ENCODE measurements at places on chromosomes 1 and 21. TPM values are rescaled to one million over a fixed set of nuclear protein-coding genes. Genes with fewer than 3 reads are reported as not detected.

GRCh38 chr1:233735331-233735730 is 121.4 kb downstream of the KCNK1 start:
- no peak for DNase-seq

CACYBP gene
- 154 TPM for total RNA-seq

GPR25 gene
- not detected for total RNA-seq

ACTN2 gene
- total RNA-seq, result not detected

- DNase-seq, result no peak
Measured at GRCh38 chr1:160090760-160091159, 7.7 kb downstream of the IGSF8 start.

SAMD11 gene
- 2.2 TPM for total RNA-seq

CLK2 gene
- total RNA-seq, result 43.9 TPM

FCRL6 gene
- not detected for total RNA-seq

GNAT2 gene
- total RNA-seq, result 0.52 TPM

SLC9C2 gene
- not detected for total RNA-seq

YOD1 gene
- total RNA-seq, result 12.5 TPM

TRIM67 gene
- total RNA-seq, result not detected

- no peak for DNase-seq
Measured at GRCh38 chr1:2098839-2099785, 48.9 kb downstream of the PRKCZ start.

- DNase-seq, result no peak
Measured at GRCh38 chr1:24929398-24930259, 447 bp downstream of the RUNX3 start.

All from PC-9 (cell line).